ENCODE measurements at places on chromosomes 2 and 18.
A peak's percentile ranks its signal among the peaks of the same experiment; 100 is the strongest.

GRCh38 chr2:86029873-86030272 is 75.8 kb downstream of the POLR1A start:
- no peak for DNase-seq

- DNase-seq, result no peak
Measured at GRCh38 chr2:203559641-203560040, 24.5 kb upstream of the RAPH1 start.

GRCh38 chr2:239202836-239203235 is 198.0 kb downstream of the HDAC4 start:
- DNase-seq, result no peak

- no peak for DNase-seq
Measured at GRCh38 chr2:4077017-4077416, 373.6 kb downstream of the DCDC2C start.

GRCh38 chr2:181239201-181239799 is 217.9 kb upstream of the ITGA4 start:
- DNase-seq, result no peak

- peak; percentile 16 for DNase-seq
Measured at GRCh38 chr2:236512902-236513435, 56.7 kb upstream of the ACKR3 start.

GRCh38 chr2:22929998-22930397 is 455.0 kb upstream of the KLHL29 start:
- DNase-seq, result no peak

- DNase-seq, result no peak
Measured at GRCh38 chr2:239949537-239949936, 75.6 kb downstream of the NDUFA10 start.

All from SHP77 (cell line).